ENCODE measurements at places on chromosomes 12 and 14.

DNA sequence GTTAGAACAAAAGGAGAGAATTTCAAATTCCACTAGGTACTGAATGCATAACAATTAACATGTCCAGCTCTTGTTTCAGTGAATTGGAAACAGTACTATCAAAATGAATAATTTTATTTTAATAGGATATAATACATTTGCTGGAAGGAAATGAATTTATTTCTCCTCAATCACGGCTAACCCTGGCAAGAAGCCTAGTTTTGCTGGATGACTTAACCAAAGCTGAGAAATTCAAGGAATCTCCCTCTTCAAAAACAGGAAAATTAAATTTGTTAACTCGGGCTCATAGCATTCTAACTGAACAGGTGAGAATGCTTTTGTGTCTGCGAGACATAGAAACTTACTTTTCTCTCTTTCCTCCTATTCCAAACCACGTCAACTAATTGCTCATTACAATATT, 163.5 kb upstream of the NEDD1 start:
- DNase-seq: no peak

DNA sequence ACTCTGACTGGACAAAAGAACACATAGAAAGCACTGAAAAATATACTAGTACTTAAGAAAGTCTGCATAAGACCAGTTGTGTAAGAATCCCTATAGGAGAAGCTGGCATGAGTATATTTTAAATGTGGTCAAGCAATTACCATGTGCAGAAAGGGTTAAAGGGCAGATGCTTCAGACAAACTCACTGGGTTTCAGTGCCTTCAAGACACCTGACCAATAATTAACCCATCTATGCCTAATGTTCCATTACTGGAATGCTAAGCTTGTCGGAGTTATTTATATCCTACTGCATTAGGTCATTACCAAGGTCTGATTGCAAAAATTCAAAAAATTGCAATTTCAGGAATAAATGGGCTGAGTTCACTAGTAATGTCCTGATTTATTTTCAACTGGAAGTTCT, 41.3 kb downstream of the HNRNPC start:
- no peak for DNase-seq

DNA sequence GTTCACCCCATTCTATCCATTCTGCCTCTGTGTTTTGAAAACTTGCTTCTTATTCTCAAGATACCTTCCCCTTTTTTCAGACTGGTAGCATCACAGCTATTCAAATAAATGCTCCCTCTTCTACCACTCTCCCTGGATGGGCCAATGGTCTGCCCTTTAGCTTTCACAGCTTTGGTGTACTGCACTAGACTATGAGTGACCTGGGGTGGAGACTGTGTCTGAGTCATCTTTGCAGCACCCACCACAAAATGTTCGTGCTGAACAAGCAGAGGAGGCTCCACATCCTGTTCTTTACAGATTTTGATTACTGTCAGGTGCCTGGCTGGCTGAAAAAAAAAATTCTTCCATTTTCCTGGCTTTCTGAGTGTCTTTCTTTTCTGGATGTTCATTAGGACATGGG, 1104.1 kb upstream of the TMEM132C start:
- DNase-seq: no peak

- no peak for DNase-seq
Measured at GRCh38 chr12:1531654-1532374, 62.6 kb downstream of the FBXL14 start.

DNA sequence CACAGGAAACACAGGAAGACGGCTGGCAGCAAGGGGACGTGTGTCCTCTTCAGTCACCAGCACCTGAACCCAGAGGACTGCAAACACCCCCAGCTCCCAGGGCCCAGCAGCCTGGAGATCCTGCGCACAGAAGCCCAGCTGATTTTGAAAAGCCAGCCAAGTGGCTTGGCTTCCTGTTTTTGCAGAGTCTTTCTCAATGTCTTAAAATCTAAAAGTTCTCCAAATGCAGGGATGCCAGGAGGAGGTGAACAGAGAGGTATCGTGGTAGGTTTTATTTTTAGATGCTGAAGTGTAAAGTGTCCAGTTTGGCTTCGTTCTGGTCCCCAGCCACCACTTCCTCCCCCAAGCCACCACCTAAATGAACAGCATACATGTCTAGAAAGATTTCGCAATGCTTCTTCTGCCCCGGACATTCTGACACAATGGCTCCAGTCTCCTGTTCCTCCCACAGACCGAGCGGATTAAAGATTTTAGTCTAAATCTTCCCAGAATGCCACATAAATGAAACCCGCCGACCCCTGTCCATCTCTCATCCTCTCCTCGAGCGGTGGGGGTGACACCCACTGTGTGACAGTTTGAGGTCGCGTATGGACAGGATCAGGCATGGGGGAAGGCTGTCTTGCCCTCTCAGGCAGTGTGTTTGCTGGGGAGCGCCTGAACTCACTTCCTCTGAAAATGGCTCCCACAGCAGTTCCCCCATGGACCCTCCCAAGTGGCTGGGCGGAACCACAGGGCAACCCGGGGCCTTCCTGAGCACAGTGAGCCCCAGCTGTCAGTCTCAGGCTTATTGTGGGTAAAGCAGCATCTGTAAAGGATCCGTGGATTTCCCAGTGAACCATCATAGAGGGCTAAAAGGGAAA, 41.6 kb downstream of the ITPK1 start:
- DNase-seq: no peak

- no peak for DNase-seq
Measured at GRCh38 chr12:62910549-62911169, 24.3 kb downstream of the PPM1H start.

- no peak for DNase-seq
Measured at GRCh38 chr14:23129759-23130316, 10.8 kb upstream of the CEBPE start.

DNA sequence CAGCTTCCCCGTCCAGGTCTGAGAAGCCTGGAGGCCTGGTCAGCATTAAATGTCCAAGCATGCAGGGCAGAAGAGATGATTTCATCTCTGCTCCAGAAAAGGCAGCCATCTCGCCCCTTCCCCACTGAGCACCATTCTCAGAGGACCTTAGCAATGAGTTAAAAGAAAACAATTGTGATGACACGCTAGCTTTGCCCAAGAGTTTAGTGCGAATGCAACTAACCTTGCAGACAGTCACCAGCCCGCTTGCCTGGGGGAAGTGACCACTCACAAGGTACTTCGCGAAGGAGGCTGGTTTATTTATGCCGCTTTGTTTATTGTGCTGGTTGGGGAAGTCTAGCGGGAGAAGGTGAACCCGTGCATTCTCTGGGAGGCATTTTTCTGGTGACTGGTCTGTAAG, 170.7 kb downstream of the RBM19 start:
- no peak for DNase-seq

DNA sequence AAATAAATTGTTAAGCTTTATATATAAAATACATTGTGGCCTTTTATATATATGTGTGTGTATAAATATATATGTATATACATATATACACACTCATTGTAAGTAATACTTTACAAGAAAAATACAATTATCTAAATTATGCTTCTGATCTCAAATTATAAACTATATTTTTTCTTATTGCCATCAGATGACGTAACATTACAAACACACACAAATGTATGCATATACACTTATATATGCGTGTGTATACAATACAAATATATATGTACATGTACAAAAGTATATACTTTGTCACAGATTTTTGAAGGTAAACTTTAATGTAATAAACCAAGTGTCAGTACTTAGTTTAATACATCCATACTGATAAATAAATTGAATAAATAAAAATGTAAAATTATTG, 278.9 kb upstream of the LMO3 start:
- no peak for DNase-seq

GRCh38 chr12:24649634-24650033, 299.3 kb downstream of the BCAT1 start:
- no peak for DNase-seq

GRCh38 chr12:120079411-120080400, 36.8 kb downstream of the RAB35 start:
- DNase-seq: no peak

GRCh38 chr12:69936214-69936731, 111.2 kb downstream of the MYRFL start:
- no peak for DNase-seq

DNA sequence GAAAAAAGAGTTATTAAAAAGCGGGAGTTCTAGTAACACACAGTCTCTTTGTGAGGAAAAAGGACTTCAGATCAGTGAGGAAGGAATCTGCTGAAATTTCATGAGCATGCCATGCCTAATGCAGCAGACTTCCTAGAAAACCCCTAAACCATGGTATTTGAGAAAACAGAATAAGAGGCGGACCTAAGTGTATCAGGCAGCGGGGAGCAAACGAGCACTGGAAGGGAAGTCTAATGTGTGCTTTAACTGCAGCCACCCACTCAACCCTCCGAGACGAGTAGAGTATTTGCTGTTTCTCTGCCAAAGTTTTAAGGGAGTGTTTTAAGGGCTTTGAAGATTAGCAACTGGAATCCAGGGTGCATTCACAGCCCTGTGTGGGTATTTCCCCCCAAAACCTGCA, 36.5 kb downstream of the ACADS start:
- no peak for DNase-seq

DNA sequence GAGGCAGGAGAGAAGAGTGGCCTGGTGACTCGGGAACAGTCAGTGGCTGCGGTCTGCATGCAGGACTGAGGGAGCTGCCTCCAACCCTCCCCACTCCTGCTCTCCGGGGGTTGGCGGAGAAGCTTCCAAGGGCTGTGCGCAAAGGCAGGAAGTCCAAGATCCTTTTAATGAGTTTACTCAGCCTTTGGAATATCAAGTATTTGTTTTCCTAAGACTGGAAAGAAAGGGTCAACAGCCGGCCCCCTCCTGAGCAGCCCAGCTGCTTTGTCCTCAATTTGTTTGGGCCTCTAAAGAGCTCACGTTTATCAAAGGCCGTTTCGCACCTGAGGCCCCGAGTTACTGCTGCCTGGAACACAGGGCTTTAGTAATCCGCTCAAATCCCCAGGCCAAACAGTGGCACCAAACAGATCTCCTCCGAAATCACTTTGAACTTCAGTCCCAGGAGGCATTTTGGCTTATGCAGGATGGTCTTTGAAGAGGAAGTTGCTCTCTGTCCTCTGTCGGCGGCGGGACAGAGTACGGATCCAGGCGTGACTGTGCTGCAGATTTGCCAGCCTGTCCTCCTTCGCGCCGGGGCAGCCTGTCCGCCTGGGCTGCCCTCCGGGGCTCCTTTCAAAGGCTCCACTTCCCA, 117.2 kb upstream of the FZD10 start:
- peak; percentile 69 for DNase-seq

GRCh38 chr12:740921-741320, 11.5 kb upstream of the WNK1 start:
- no peak for DNase-seq

- DNase-seq: no peak
Measured at GRCh38 chr12:132669166-132669879, 17.8 kb downstream of the POLE start.

Measured in neural progenitor cell (in vitro differentiated cells).